ENCODE measurements at places on chromosomes 2 and 18. TPM values are rescaled to one million over a fixed set of nuclear protein-coding genes. Genes with fewer than 3 reads are reported as not detected.

RAB6C gene
- polyA plus RNA-seq, result not detected

KIAA2012 gene
- polyA plus RNA-seq, result 0.13 TPM

IL37 gene
- polyA plus RNA-seq, result not detected

ASIC4 gene
- not detected for polyA plus RNA-seq
